ENCODE measurements at places on chromosomes 1 and 21. TPM values are rescaled to one million over a fixed set of nuclear protein-coding genes. Genes with fewer than 3 reads are reported as not detected.

- no peak for DNase-seq
Measured at GRCh38 chr1:76135835-76136234, 61.3 kb downstream of the ST6GALNAC3 start.

DNA sequence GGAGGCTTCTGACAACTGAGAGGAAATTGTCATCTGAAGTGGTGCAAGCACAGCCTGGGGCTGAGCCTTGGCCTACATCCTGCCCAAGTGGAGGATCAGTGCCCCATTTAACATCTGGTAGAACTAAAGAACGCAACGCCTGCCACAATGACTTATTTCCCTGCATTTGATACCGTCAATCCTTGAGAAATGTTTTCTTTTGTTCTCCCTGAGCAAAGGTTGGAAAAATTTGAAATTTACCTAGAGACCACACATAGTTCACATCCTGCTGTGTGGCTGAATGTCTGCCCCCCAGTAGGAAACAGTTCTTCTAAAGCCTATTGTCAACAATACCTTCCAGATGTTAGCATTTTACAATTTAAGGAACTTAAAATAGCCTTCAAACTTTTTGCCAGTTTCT is 5.6 kb upstream of the RGS4 start:
- DNase-seq = no peak

GRCh38 chr1:84930329-84930728 is 37.3 kb upstream of the LPAR3 start:
- DNase-seq = no peak

The CACNA1E gene
- total RNA-seq = not detected

DNA sequence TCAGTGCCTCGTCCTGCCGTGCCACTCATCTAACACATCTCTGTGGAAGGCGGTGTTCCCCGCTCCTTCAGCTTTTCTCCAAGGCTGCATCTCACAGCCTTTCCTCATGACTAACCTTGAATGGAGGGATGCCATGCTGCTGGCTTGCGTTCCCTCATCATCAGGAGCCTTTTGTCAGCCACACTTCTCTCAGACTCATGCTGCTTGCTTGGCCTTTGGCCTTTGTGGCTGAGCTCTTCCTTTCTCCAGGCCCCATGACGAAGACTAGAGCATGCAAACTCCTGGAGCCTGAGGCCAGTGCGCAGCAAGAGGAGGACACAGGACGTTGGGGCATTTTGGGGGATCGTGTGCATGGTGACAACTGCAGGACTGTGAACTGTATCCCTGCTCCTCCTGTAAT is 70.8 kb downstream of the SYT2 start:
- DNase-seq = no peak

- no peak for DNase-seq
Measured at GRCh38 chr1:53601867-53602775, 136.8 kb downstream of the GLIS1 start.

The EXTL1 gene
- 0.05 TPM for total RNA-seq

GRCh38 chr1:45568421-45568820 is 15.4 kb upstream of the NASP start:
- DNase-seq = no peak

The SASS6 gene
- total RNA-seq = 4.5 TPM

The GRIK1 gene
- total RNA-seq = not detected

GRCh38 chr1:214492401-214493075 is 58.9 kb downstream of the PTPN14 start:
- peak; percentile 63 for DNase-seq

DNA sequence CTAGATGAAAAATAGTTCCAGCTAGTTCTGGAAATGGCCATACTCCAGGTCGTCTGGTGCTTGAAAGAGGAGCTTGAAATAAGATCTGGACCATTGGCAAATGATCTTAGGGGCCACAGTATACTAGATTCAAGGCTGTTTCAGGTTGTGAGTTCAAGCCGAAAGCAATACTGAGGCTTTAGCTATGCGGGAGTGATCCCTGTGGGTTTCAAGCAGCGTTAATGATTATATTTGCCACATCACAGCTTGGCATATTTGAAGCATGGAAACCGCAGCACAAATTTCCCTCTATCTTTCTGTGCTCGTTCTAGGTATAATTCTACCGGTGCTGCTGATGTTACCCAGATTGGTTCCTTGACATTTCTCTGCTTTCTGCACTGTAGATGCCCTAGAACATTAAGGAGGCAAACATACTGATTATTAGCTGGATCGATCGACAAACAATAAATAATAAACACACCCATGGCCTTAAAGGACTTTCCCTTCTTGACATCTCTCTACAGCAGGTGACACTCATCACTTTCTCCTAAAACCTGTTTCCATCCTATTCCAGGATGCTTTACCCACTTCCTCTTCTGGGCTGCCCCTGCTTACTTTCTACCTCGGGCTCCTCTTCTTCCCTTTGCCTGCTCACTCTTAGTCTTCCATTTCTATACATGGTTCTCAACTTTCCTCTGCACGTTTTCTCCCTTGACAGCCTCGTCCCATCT is 40.6 kb upstream of the LYST start:
- peak; percentile 70 for DNase-seq

GRCh38 chr1:73770109-73770905 is 427.7 kb downstream of the LRRIQ3 start:
- DNase-seq = no peak

The CASQ1 gene
- total RNA-seq = not detected

- no peak for DNase-seq
Measured at GRCh38 chr1:47443530-47444296, 5.9 kb downstream of the FOXD2 start.

DNA sequence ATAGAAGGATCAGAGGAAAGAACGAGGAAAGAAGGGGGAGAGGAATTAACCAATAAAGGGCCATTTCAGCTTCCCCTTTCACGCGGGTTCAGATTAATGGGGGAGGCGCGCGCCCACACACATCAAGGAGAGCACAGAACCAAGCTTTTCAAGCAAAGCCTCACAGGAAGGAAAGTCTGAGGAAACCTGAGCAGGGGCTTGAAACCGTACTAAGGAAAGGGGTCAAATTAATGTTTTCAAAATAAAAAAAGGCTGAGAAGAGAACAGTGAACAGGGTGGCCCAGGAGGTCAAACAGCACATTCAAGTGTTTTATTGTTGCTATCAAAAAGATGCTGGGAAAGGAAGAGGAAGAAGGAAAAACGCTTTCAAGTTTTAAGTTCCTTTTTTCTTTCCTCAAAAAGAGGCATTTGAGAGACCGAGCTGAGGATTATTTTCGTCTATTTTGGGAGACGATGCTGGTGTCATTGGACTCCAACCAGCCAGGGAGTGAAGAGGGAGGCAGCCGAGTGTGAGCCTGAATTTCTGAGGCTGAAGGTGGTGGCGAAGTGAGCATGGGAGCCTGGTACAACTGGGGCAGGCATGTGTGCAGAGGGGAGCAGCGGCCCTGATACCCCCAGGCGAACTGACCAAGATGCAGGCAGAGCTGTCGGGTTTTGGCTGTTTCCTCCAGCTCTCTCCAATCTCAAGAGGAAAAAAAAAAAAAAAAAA is 88.4 kb downstream of the PROX1 start:
- no peak for DNase-seq

The RASAL2 gene
- total RNA-seq = 11.3 TPM

The MYOM3 gene
- total RNA-seq = 1.5 TPM

The FTCD gene
- total RNA-seq = 0.30 TPM

DNA sequence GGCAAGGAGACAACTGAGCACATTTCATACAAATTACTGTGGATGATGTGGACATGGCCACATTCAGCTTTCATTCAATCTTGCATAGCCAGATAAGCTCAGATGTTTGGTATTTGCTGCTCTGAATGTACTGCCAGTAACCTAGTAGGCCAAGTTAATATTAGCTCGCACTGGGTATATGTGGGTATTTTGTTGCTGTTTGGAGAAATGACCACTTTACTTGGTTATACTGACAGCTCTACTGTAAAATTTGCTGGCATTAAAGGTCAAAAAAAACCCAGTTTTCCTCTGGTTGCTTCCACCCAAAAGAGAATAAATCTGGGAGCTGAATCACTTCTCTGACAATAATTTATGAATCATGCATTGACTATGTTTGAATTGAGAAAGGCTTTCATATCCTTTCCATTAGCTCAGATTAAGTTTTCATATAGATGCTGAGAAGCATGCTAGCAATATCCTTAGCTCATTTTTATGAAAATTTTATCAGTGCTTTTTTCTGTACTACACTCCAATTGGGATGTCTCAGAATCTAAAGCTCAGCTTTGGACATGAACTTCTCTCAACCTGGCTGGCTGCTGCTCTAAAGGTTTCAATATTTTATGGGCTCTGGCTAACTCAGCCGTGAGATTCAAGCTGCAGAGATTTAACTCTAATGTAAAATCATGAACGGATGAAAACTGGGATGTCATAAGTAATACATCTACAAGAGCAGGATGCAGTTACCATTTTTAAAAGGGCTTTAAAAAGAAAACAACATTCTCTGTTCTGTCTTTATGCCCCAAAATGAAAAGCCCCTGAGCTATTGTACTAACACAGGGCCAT is 330.0 kb downstream of the BARHL2 start:
- no peak for DNase-seq
